ENCODE measurements at places on chromosomes 6 and 20.

- no peak for DNase-seq
Measured at GRCh38 chr6:15299430-15300131, 53.7 kb downstream of the JARID2 start.

GRCh38 chr6:47809873-47810272 is 28.0 kb downstream of the OPN5 start:
- no peak for DNase-seq

DNA sequence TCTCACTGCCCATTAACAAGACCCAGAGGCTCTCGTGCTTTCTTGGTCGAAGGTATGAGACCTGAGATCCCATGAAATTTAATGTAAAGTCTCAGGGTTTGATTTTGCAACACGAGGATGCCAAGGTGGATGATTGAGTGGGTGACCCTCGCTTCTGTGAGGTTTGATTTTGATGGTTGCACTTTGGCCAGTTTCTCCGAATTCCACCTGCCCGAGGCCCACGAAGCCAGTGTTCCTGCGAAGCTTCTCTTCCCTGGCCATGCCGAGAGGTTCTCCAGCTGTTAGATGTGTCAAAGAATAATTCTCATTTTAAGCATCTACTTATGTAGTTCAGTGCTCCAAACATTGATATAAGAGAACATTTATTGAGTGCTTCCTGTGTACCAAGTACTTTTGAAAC is at the start of gene KIF25:
KIF25 (plus strand) TSS at position 30 of the 400 bp plus-strand sequence. CDS start 31,915 bp downstream, outside the sequence.
- DNase-seq, result no peak

DNA sequence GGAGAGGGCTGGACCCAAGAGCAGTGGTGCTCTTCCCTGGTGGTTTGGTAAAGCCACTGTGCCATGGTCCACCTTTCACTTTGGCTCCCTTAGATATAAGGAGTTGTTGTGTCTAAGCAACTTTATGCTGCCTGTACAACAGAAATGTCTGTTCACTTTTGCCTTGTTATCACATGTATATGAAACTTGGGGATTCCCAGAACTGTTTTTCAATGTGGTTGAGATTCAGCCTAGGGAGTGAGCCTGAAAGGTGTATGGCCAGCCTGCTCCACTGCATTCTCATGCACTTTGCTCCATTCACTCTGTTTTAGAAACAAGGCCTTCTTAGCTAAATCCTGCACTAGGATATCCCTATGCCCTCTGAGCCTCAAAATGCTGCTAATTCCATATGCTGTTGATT is 234.5 kb upstream of the THEMIS start:
- no peak for DNase-seq

DNA sequence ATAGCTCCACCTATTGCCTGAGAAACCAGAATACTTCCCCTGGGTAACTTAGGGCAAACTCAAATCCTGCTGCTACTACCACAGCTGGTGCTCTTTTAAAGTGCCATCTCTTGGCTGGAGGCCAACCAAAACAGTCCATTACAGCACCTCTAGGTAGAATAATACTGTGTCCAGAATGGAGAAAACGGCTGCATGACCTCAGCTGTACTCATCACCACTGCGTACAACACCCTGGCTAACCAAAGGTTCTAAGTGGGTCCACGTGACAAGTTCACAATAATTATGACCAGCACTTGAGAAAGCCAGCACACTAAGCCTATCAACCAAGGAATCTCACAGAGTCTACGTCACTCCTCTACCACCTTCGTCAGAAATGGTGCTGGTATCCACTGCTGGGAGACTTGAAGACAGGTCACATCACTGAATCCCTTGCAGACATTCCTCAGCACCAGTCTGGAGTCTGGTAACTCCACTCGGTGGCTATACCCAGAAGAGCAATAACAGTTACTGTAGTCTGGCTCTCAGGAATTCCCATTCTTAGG is 40.9 kb upstream of the PKIB start:
- DNase-seq, result no peak

DNA sequence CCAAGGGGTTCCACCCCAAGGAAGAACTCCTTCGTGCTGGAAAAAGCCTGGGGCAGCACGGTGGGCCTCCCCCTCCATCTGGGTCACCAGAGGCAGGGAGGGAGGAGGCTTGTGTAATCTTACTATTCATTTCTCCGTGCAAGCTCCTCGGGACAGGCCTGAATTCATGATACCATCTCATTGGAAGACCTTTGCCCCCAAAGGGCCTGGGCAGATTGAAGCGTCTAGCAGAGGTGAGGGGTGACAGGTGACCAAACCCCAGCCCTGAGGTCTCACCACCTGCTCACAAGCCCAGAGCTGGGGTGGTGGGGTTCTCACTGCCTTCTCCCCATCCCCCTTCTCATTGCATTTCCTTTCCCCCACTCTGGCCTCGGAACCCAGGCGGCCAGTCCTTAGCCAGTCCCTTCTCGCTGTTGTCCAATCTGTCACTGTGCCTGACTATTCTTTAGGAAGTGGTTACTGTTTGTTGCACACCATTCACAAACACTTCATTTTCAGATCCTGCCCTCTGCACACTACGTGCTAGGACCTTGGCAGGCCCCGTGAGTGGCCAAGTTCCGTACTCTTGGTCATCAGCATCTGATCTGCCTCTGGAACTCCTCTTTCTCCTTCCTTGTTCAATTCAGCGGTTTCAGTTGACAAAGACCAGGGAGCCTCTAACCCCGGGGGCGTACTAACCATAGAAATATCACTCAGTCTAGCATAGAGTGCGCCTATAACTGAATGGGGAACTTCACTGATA is 137.1 kb downstream of the LY86 start:
- DNase-seq, result no peak

- DNase-seq, result no peak
Measured at GRCh38 chr6:1313767-1314503, 2.0 kb downstream of the FOXQ1 start.

GRCh38 chr6:53931086-53931485 is 136.3 kb downstream of the LRRC1 start:
- DNase-seq, result no peak

DNA sequence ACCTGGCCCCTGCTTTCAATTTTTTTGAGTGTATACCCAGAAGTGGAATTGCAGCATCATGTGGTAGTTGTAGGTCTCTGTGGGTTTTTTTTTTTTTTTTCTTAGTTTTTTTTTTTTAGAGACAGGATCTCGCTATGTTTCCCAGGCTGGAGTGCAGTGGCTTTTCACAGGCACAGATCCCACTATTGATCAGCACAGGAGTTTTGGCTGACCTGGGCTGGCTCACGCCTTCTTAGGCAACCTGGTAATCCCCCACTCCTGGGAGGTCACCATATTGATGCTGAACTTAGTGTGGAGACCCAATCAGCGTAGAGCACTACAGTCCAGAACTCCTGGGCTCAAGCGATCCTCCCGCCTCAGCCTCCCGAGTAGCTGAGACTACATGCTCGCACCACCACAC is 25.9 kb downstream of the MTO1 start:
- no peak for DNase-seq

DNA sequence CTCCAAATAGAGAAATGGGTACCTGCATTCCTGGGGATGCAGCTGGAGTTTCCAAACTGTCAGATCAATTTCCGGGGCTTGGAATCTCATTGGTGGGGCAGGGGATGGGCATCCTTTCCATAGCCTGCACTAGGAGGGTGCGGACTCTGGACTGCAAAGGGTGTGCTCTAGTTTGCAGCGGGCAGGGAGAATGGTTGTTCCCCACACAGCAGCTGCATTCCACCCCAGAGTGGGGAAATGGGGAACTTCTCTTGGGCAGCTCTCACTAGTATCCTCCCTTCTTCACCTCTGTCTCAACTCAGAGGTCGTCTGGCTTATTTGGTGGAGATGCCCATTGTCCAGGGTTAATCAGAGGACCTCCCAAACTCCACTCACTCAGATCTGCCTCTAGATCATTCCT is 34.5 kb upstream of the CDKN1A start:
- DNase-seq, result no peak

Data from activated CD4-positive, alpha-beta T cell treated with anti-CD3 and anti-CD28 coated beads, Interleukin-2, amount 50 U/mL, for 24 hours (primary cell).